ENCODE measurements at places on chromosomes 16 and 17.

GRCh38 chr17:10724546-10725195 lies 5.2 kb downstream of the TMEM220 start:
- DNase-seq: no peak

DNA sequence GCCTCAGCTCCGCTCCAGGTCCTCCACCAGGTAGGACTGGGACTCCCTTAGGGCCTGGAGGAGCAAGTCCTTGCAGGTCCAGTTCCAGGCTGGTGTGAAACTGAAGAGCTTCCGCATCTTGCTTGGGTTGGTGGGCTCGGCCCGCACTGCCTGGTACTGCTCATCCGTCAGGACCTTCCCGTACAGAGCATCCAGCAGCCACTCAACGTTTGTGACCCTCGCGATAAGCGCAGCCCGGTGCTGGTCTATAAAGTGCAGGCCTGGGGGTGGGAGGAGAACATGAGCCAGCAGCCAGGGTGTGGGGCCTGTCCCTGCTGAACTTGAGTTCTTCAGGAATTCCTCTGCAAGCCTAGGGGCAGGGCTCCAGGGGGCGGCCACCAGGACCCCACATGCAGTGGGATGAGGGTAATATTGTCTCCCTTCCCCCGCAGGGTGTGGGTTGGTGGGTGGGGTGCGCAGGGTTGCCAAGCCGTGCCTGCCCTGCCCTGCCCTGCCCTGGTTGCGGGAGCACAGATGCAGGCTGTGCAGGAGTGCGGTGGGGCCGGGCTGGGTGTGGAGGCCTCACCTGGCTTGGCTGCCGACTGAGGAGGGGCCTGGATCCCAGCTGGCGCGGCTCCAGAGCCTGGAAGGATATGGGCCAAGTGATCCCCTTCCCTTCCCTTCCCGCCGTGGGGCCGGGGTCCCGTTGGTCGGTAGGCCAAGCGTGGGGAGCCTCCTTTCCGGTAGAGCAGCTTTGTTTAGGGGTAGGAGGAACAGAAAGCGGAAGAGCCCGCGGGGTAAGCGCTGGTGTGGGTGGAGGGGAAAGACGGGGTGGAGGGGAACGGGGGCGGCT lies 762 bp downstream of the PYCARD start:
- DNase-seq: no peak

DNA sequence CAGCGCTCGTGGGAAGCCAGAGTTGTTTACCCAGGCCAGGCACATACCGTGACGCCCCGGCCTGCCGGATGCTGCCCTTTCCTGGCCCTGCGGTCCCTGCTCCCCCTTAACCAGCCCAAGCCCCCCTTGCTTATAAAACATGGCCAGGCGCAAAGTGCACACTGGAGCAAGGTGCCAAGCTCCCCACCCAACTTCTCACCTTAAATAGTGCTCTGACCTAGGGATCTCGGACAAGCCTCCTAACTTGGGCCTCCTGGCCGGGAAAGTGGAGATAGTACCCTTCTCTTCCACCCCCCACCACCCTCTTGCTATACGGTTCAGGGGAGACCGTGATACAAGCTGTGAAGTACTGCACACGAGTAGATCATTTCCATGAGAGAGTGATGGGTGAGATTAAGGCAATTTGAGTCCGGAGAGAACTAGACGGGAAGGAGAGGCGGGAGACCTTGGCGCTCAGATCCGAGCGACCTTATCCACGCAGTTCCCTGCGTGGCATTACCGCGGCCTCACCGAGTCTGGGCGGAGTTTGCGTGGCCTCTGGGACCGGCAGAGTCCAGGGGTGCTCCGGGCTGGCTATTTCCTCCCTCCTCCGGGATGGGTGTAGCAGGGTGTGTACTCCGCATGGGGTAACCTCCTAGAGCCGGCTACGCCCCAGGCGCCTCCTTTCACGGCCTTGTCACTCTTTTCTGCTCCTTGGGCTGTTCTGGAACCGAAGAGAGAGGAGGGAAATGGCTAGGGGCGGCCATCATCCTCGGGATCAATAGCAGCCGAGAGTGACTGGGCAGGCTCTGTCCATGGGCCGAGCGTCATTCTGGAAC lies 4.4 kb upstream of the LHX1 start:
- DNase-seq: no peak

DNA sequence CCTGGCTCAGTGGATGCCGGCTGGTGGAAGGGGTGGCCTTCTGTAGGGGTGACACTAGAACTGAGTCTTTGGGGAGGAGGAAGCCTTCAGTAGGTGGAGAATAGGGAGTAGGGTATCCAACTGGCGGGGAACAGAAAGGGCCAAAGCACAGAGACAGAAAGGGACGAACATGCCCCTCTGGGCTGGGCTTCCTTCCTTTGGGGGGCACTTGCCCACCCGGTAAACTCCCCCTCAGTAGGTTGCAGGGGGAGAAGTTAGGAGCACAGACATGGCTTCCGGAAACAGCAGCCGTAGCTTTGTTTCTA lies 774 bp downstream of the ENGASE start:
- no peak for DNase-seq

GRCh38 chr17:16275024-16275423 lies 58.0 kb downstream of the PIGL start:
- no peak for DNase-seq
